ENCODE measurements at places on chromosomes 2 and 18.

GRCh38 chr2:238861766-238862315, 14.0 kb downstream of the TWIST2 start:
- DNase-seq, result no peak

- DNase-seq, result peak; percentile 38
These were observed 33.8 kb downstream of the MAP4K3 start for GRCh38 chr2:39403311-39403710.

DNA sequence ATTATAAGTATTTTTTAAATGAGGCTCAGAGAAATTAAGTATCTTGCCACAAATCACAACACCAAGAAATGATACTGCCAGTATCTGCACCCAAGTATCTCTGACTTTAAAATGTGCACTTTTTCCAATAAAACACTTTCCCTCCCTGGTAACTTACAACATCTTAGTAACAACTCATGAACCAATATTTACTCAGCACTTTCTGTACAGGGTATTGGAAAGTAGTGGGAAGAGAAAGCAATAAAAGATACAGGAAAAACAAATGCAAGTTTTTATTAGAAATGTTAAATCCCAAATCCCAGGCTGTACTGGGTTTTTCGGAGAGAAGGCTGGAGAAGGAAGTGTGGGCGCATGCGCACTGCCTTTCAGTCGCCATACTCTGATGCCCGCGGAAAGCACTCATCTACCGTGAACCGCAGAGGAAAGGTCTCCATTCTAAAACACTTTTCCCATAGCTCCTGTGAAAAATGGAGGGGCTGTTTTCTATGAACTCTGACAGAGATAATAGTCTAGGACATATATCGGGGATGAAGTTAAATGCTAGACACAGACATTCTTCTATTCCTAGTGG, 52.1 kb downstream of the L3MBTL4 start:
- DNase-seq, result no peak

- peak; percentile 57 for DNase-seq
These were observed 18.5 kb downstream of the PLEKHM3 start for GRCh38 chr2:208006833-208007232.

- DNase-seq, result no peak
These were observed 188.2 kb downstream of the PRKCE start for GRCh38 chr2:45839508-45840251.

DNA sequence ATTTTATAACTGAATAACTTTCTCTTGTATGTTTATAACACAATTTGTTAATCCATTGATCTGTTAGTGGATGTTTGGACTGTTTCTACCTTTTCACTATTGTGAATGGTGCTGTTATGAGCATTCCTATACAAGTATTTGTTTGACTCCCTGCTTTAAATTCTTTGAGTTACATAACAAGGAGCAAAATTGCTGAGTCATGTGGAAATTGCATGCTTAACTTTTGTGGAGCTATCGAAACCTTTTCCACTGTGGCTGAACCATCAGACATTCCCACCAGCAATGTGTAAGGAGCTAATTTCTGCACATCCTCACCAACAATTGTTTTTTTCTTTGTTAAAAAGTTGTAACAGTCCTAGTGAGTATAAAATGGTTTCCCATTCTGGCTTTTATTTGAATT, 415.5 kb downstream of the CBLN2 start:
- no peak for DNase-seq

DNA sequence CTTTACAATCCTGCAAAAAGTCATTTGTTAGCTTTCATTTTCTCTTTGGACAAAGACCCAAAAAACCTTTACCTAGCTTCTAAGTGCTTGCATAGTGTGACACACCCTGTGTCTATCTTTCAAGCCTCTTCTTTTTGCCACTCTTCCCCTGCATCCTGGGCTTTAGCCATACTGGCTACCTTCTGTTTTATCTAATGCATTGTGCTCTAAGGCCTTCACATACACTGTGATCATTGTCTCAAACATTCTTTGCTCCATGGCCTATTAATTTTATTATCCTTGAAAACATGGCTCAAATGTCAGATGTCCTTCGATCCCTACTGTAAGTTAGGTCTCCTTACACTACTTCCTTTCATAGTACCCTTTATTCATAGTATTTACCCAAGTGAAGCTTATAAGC, 84.4 kb downstream of the PIK3C3 start:
- DNase-seq, result no peak

DNA sequence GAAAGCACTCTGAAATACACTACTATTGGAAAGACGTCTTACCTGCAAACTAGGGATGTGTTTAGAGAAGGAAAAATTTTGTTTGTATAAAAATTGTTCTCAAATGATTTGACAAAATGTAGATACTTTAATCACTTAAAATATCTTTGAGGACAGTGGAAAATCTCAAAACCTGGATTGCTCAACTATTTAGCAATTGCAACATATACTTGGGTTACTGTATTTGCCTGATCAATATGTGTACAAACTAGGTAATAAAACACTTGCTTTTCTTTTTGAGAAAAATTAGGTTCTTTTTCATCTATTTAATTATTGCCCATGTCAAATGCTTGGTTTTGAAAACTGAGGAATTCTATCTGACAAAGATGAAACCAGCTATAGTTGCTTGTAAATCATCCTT, 60.9 kb downstream of the CPS1 start:
- DNase-seq, result no peak

DNA sequence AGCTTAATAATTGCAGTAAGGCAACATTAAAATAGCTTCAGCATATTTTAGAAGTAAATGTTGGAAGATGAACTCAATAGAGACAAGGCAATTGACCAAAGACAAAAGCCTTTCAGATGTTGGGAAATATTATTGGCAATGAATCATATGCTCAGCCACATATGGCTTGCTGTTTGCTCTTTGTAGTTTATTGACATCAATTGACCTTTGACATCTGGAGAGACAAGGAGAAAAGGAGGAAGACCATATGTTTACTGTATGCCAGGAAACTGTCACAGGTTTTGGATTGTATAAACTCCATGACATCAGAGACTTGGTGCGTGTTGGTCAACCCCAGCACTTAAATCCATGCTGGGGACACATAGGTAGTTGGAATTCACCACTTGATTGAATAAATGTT, 60.6 kb upstream of the SLC16A14 start:
- DNase-seq, result no peak

- DNase-seq, result peak; percentile 85
These were observed 13.2 kb downstream of the SERPINE2 start for GRCh38 chr2:224025874-224026273.

Measured in suppressor macrophage treated with lipopolysaccharide for 1 hour (primary cell).